Stimulated activated naive CD4-positive, alpha-beta T cell (primary cell): ENCODE measurements at places on chromosomes 1 and 21.

- peak; percentile 20 for DNase-seq
Observed at GRCh38 chr1:172533513-172534151, 682 bp downstream of the SUCO start.

- DNase-seq, result peak; percentile 66
Observed at GRCh38 chr21:36260030-36260787, 59.8 kb upstream of the MORC3 start.

DNA sequence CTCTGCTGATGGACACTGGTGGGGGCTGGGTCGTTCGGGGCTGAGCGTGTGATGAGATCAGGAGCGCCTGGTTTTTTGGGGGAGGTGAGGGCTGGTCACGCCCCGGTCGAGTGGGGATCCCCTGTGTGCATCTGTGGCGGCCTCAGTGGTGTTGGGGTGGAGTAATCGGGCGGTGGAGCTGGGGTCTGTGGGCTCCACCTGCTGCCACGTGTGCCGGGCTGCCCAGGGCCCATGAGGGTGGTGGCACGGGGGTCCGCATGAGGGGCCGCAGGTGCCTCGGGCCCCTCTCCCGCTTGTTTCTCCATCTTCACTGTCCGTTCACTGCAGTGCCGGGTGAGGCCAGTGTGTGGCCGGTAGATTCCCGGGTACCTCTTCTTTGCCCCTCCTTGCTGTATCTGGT lies 17.2 kb downstream of the PRKCZ start:
- no peak for DNase-seq

DNA sequence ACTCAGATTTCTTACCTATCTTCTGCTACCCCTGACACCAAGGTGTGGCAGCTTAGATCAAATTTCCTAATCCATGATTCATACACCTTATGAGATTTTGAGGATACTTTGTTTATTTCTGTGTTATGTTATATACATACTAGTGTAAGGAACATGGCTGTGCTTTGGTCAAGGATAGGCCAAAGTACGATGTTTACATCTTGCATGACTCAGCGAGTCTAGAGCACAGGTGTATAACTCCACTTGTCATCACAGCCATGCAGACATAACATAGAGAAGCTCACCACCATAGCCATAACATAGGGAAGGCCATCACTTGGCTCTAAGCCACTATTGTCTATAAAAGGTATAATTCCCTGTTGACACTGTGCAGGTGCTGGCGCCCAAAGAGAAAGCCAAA lies 61.2 kb downstream of the GBP6 start:
- DNase-seq, result no peak

GRCh38 chr1:157371826-157372225 lies 180.5 kb downstream of the FCRL5 start:
- no peak for DNase-seq

DNA sequence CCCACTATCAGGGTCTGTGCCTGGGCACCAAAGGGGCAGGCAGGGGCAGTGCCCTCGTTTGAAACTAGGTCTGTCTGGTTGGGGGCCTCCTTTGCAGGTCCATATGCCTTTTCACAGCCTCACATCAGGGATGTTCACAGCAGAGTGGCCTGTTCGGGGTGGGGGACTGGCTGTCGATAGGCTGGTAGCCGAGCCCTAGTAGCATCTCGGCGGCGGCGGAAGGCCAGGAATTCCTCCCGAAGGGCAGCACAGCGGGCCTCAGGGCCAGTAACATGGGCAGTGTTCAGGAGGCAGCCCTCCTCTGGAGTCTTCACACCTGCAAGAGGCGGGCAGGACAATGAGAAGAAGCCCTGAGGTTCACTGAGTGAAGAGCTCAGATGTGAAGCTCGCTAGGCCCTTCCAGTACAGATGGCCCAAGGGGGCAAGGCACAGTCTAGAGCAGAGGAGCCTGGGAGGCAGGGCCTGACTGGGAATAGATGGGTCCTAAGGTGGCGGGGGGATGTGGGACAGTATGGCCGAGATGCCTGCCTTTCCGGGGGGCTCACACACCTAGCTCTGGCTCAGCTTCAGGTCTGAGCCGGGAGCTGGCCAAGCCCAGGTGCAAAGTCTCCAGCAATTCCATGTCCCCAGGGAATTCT lies 2.0 kb upstream of the TAGLN2 start:
- DNase-seq, result no peak

DNA sequence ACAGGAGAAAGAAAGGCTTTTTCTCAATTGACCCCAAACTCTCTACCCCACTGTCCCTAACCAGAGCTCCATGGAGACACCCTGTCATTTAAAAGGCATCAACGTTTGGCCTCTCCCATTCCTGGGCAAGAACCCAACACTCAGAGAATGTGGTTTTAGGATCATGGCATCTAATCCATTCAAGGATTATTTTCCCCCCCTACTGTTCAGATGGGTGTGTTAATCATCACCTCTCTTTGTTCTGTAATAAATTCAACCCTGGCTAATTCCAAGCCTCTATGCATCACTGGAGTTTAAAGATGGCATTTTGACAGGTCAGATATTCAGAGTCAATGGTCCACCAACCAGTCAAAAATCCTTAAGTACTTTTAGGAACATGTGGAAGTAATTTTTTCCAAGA lies 42.7 kb downstream of the TBX15 start:
- no peak for DNase-seq
